Stimulated activated CD4-positive, alpha-beta T cell treated with anti-CD3 and anti-CD28 coated beads, TNF-alpha, amount 100 ng/mL, for 1 hour (primary cell): ENCODE measurements at places on chromosomes 13 and 19.

DNA sequence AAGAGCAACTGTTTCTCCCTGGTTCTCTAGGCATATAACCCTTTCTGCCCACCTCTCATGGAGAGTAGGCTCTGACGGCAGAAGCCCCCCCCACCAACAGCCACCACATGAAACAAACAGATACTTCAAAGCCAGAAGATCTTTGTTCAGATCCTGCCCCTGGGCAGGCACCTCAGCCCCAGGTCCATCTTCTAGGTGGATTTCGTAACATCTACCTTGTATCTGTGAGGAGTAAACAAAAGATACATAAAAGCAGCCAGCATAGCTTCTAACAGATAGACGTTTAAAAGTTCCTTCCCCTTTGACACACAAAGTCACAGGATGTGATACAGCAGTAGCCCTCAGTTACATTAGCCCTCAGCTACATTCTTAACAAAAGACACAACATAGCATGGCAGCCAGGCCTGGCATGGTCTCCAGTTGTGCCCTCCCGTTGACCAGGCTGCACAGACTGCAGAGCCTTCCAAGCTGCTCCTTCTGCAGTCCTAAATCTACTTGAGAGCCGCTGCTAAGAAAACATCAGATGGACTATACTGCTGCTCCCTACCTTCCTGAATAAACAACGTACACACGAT, 35.4 kb downstream of the BRD4 start:
- no peak for DNase-seq

DNA sequence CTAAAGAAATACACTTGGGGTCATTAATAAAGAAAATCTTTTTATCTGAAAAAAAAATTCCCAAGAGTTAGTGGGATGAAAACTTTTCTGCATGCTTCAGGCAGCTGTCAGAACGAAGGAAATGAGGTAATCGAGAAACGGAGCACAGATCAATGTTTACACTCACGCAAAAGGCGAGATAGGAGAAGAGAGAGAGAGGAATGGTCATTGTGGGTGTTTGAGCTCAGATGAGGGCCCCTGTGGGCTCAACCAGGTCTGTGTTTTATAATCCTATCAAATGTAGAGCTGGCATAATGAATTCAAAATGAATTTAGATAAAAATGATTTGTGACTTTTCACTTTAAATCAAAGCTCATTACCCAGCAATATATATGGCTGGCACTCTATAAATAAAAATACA, 6.3 kb upstream of the RXFP2 start:
- DNase-seq: no peak

DNA sequence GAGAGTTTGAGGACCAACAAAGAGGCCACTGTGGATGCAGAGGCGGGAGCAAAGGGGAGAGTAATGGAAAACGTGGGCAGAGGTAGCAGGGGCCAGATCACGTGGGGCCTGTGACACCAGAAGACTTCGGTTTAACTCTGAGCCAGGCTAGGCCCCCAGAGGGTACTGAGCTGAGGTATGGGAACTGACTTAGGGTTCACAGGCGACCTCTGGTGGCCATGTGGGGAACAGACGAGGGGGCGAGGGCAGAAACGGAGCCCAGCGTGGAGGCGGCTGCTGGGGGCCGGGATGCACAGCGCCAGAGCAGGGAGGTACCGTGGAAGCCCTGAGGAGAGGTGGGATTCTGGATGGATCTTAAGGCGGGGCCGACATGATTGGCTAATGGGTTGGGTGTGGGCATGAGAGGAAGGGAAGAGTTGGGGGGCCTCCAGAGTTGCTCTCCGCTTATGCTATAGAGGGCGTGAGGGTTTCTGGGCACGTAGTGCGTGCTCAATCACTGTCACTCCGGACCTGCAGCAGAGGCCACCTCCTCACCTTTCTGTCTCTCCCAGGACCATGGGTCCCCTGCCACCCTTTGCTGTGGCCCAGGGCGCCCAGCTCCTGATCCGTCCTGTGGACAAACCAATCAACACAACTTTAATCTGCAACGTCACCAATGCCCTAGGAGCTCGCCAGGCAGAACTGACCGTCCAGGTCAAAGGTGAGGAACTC, 13.7 kb downstream of the PVR start:
- DNase-seq: no peak

DNA sequence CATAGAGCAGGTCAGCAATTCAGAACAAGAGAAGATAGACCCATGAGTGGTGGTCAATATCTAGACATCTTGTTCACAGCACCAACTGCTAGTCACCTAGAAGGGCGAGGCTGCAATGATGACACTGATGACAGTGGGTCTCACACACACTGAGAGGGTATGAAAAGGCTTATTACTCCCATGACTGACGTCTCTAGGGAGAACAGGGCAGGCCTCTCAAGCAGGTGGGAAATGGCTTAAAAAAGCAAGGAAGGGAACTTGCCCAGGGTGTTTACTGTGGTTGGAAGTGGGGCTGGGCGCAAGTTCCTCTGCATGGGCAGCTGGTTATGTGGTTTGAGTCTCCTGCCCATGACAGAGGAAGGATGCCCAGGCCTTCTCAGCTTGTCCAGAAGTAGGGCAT, 33.8 kb downstream of the ZNF44 start:
- DNase-seq: no peak

- no peak for DNase-seq
These were observed 591 bp downstream of the ZNF823 start for GRCh38 chr19:11737964-11738745.

DNA sequence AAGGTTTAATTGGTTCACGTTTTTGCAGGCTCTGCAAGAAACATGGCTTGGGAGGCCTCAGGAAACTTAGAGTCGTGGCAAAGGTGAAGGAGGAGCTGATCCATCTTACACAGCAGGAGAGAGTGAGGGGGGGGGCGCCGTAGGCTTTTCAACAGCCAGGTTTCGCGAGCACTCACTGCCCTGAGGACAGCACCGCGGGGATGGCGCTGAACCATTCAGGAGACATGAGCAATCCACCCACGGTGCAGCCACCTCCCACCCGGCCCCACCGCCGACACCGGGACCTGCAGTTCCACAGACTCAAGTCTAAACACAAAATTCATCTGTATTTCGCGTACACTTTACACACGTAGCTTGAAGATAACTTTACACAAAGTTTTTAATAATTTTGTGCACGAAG, 73.6 kb downstream of the KDM4B start:
- DNase-seq: no peak
